ENCODE measurements at places on chromosomes 3 and 15.

GRCh38 chr3:23682646-23683045 lies 123.1 kb upstream of the UBE2E1 start:
- no peak for DNase-seq

- DNase-seq = no peak
Observed at GRCh38 chr3:36893137-36893557, 51.7 kb downstream of the TRANK1 start.

DNA sequence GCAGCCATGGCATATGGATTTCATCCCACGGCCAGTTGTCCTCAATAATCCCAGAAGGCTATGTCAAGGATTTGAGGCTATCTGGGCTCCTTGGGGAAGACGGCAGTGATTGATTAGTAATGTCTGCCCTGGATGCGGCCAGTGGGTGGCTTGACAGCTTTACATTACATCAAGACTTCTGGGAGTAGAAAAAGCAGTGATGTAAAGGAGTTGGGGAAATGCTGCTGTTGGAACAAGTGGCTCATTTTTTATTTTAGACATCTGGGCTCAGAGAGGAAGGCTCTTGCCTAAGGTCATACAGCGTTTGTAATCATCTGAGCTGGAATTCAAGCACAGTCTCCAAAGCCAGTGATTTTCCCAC lies 94.1 kb downstream of the FLNB start:
- DNase-seq = no peak

GRCh38 chr3:60263191-60263590 lies 988.1 kb downstream of the FHIT start:
- DNase-seq = no peak

GRCh38 chr3:129304146-129304961 lies 25.7 kb downstream of the HMCES start:
- DNase-seq = peak; percentile 48

GRCh38 chr3:166435469-166436057 lies 598.3 kb upstream of the BCHE start:
- no peak for DNase-seq

- no peak for DNase-seq
Observed at GRCh38 chr3:61936344-61936937, 375.1 kb downstream of the PTPRG start.

GRCh38 chr3:134236505-134237170 lies 14.0 kb downstream of the RYK start:
- DNase-seq = no peak

DNA sequence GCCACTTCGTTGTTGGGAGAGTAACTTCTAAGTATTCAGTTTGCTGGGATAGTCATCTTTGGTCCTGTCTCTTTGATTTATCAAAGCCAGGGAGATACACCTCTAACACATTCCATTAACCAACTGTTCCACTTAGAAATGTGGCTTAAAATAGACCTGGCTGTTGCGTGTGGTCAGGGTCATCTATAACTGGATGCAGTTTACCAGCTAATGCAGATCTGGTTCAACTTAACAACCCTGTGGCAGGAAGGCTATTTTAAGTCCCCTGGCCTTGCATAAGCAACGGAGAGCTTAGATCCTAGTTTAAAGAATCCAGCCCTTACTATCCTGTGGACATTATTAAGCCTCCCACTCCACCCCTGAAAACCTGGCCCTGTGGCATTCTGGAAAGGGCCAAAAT lies 28.1 kb upstream of the CAPN3 start:
- DNase-seq = no peak

DNA sequence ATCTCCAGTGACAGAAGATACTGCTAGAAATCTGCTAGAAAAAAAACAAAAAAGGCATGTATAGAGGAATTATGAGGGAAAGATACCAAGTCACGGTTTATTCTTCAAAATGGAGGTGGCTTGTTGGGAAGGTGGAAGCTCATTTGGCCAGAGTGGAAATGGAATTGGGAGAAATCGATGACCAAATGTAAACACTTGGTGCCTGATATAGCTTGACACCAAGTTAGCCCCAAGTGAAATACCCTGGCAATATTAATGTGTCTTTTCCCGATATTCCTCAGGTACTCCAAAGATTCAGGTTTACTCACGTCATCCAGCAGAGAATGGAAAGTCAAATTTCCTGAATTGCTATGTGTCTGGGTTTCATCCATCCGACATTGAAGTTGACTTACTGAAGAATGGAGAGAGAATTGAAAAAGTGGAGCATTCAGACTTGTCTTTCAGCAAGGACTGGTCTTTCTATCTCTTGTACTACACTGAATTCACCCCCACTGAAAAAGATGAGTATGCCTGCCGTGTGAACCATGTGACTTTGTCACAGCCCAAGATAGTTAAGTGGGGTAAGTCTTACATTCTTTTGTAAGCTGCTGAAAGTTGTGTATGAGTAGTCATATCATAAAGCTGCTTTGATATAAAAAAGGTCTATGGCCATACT lies 4.0 kb downstream of the B2M start:
- no peak for DNase-seq

- DNase-seq = no peak
Observed at GRCh38 chr3:71862371-71863140, 77.6 kb upstream of the PROK2 start.

DNA sequence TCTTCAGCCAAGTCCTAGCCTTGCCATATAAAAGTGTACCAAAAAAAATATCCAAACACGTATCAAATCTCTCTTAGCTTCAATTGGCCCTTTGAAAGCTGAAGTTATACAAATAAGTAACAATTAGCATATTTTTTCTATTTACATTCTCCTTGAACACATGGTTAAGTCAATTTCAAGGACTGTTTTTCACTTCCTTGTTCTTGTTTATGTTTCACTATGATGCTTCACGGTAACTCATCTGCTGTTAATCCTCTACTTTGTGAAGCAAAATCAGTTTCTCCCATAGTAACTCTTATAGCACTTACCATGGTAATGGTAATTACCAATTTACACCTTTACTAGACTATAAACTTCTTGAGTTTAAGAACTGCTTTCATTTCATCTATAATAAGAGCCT lies 10.6 kb upstream of the SPRED1 start:
- no peak for DNase-seq

- DNase-seq = no peak
Observed at GRCh38 chr3:167120828-167121227, 259.3 kb downstream of the ZBBX start.

DNA sequence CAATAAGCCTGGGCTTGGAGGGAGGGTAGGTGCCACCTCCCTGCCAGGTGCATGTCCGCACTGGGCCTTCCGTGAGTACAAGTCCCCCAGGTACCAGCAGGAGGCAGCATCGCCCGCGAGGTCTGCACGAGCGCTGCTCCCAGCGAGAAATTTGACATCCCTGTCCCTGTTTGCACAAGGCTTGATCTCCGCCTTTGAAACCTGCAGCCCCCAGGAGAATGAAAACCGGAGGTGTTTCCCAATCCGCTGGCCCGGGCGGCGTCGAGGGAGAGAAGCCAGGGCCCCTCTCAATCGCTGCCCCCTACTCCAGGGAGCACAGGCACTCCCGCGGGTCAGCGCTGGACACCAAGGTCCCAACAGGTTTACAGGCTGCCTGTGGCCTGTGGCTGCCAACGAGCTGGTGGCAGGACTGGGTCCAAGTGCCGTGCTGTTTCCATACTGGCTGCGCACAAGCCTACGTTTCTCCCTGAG lies 961 bp downstream of the HAPLN3 start:
- DNase-seq = peak; percentile 90

GRCh38 chr3:5583920-5584319 lies 396.4 kb downstream of the EDEM1 start:
- no peak for DNase-seq

DNA sequence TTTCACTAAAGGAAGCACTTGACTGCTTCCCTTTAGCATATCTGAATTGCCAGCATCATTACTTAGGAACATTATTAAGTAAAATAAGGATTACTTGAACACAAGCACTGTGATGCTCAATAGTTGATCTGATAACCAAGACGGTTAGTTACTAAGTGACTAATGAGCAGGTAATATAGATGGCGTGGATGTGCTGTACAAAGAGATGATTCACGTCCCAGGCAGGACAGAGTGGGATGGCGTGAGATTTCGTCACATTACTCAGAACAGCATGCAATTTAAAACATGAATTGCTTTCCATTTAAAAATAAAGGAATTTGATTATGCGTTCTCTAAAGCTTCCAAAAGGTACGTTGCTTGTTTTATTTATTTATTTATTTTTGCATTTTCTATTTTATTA lies 240.0 kb upstream of the ARHGEF26 start:
- DNase-seq = no peak

- DNase-seq = no peak
Observed at GRCh38 chr15:92178911-92179310, 214.8 kb upstream of the ST8SIA2 start.

- DNase-seq = no peak
Observed at GRCh38 chr3:194623449-194624290, 9.5 kb downstream of the TMEM44 start.

DNA sequence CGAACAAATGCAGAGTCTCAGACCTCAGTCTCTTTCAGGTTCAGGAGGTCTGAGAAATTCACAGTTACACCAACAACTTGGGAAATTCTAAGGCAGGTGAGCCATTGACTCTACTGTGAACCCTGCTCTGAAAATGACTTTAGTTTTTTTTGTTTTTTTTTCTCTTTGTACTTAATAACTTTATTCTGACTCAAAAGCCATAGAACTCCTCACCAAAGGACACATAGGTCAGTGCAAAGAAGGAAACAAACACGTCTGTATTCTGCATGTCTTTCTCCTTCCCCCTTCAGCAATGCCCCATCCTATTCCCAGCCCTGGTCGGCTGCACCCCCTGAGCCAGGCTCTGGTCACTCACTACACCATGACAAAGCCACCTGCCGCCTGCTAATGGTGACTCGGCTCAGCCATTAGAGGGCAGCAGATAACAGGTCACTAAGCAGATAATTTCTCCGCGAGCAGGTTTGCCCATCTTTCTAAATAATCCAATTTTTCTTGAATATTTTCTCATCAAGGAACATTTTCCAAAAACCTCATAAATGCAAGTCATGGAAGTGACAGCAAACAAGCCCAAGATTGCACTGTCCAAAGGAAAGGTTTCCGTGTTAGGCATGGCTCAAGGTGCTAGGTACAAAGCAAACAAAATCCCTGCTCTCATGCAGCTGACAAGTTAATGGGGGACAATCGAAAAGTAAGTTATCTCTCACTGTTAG lies 37.7 kb downstream of the TM4SF4 start:
- peak; percentile 92 for DNase-seq

- no peak for DNase-seq
Observed at GRCh38 chr3:114154321-114154821, 24.5 kb downstream of the DRD3 start.

GRCh38 chr3:134929976-134930375 lies 134.9 kb downstream of the EPHB1 start:
- DNase-seq = no peak

- peak; percentile 76 for DNase-seq
Observed at GRCh38 chr3:184371570-184372018, 6.4 kb downstream of the THPO start.

DNA sequence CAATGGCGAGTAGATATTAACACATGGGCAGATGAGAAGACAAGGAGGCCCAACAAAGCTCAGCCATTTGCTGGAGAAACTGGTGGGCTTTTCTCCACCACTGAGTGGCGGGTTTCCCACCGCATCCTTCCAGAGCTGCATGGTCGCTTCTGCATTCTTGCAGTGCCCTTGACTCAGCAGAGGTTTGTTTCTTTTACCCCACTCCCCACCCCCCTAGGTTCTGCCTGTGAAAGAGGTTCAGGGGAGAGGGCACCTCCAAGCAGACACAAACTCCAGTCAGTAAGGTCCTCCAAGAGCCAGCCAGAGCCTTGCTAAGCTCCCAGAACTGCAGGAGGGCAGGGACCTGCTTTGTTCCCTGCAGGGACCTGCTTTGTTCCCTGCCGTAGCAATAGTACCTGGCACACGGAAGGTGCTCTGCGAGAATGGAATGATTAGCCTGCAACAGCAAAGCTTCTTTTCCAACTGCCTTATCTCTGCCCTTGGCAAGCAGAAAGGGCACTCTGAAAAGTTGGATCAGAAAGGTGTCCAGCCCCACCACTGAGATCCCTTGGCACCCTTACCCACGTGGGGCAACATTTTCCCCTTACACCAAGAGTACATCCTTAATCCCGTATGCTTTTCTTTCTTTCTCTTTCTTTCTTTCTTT lies 1.4 kb downstream of the PAQR5 start:
- no peak for DNase-seq

GRCh38 chr3:74403307-74403706 lies 211.2 kb downstream of the CNTN3 start:
- no peak for DNase-seq

DNA sequence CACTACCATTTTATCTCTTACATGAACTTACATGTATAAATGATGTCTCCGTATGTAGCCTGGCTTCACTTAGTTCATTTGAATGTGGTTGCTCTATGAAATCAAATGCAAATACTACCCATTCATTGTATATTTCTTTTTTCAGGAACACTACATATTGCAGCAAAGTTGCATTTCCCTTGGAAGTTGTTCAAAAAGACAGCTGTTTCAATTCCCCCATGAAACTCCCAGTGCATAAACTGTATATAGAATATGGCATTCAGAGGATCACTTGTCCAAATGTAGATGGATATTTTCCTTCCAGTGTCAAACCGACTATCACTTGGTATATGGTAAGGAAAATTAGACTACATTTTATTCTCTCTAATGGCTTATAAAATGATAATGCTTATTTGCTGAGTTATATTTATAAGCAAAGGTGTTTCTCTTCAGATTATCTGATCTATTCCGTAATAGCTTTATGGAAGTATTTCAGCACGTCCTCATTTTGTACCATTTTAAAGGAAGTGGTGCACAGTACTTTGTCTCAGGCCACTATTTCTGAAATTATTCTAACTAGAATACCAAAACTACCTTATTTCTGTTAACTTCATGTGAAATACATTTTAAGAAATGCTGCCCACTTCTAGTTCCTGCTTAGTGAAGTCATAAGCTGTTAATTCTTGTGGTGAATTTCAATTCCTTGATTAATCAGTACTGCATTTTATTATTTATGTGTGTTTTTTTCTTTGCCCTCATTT lies 95.1 kb downstream of the IL1RAP start:
- no peak for DNase-seq

GRCh38 chr15:95701410-95701809 lies 629.1 kb upstream of the NR2F2 start:
- no peak for DNase-seq

DNA sequence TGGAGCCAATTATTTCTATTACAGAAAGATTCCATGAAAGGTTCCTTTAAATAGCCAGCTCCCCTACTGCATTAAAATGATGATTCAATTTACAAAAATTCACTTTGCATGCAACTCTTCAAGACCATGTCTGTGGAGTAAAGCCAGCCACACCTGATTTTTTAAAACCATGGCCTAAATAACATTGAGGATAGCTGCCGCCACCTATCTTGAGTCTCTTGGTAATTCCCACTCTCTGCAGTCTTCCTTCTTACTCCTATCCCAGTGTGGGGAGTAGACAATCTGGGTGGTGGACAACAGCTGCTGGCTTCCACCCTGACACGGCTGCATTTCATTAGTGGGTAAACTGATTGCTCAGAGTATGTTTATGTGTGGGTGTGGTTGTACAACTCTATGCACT lies 10.7 kb downstream of the LRTM1 start:
- no peak for DNase-seq

DNA sequence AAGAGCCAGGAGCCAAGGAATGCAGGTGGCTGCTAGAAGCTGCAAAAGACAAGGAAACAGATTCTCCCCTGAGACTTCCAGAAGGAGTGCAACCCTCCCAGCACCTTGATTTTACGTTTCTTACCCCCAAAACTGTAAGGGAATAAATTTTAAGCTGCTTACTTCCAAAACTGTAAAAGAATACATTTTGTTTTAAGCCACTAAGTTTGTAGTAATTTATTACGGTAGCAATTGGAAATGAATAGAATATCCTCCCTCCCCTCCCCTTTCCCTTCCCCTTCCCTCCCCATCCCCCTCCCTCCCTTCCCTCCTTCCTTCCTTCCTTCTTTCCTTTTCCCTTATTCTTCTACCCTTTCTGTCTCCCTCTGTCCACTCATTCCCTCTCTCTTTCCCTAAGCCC lies 203.7 kb upstream of the CFAP20DC start:
- DNase-seq = no peak
